Esophagus squamous epithelium (tissue), 5 donors: ENCODE measurements at places on chromosomes 5 and 9.

- DNase-seq: no peak
These were observed 53.7 kb upstream of the ANKH start for GRCh38 chr5:14925326-14925725.

- no peak for DNase-seq
These were observed 31.7 kb downstream of the GSN start for GRCh38 chr9:121299467-121300282.

DNA sequence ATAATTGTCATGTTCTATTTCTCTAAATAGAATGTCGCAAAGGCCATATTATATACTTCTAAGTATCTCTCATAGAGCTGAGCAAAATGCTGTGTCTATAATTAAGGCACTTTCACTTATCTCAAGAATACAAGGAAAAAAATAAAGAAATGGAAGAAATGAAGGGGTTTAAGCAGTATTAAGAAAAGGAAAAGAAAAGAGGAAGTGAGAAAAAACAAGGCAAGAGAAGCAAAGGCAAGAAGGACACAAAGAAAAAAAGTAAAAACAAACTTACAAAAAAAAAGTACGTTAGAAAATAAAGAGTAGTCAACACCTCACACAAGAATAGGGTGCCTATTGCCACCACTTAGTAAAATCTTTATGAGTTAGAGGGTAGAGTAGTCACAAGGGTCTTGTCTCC, 506.2 kb downstream of the GABRG2 start:
- no peak for DNase-seq

GRCh38 chr5:167451076-167451475, 840.4 kb upstream of the WWC1 start:
- DNase-seq: no peak

GRCh38 chr5:131496400-131496713, 138.7 kb downstream of the RAPGEF6 start:
- no peak for DNase-seq

- no peak for DNase-seq
These were observed 147.1 kb upstream of the SLC12A2 start for GRCh38 chr5:127936439-127936972.

DNA sequence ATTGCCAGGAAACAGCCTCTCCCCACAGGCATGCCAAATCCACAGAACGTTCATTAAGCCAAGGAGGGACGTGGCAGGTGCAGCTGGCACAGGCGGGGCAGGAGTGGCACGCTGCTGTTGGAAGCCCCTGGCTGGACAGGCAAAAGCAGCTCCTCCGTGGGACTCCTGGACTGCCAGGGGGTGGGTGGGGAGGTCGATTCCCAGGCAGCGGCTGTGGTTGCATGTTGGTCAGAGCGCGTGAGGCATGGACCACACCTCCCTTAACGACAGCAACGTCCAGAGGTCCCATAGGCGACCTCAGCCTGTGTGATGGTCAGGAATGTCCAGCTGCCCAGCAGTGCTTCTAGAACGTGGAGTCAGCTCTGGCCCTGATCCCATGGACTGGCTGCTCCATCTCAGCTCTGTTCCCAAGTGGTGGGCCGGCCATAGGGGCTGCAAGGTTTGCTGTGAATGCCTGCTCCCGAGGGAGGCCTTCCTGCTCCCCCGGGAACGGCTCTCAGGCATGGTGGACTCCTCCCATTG, 6.9 kb downstream of the SLC6A19 start:
- DNase-seq: no peak

GRCh38 chr9:117304549-117304948, 110.3 kb downstream of the ASTN2 start:
- DNase-seq: no peak

DNA sequence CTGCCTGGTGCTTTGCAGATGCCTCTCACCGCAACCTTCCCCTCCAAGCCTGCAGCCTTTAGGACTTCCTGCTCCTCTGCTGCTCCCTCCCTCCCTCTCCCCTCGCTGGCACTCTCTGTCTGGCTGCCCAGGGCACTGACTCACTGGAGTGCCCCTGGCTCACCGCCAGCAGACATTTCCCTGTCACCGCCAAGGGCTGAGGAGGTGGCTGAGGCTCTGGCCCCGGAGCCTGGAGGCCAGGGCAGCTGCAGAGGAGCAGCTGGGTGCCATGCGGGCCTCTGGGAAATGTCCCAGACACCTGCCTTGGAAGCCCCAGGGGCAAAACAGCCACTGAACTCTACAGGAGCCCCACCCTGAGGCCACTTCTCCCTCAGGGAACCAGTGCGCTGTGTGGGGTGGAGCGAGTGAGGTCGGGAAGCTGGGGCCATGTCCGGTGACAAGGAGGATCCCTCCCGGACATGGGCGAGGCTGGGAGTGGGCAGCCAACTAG, 53.4 kb downstream of the TENT4A start:
- DNase-seq: peak; percentile 11

DNA sequence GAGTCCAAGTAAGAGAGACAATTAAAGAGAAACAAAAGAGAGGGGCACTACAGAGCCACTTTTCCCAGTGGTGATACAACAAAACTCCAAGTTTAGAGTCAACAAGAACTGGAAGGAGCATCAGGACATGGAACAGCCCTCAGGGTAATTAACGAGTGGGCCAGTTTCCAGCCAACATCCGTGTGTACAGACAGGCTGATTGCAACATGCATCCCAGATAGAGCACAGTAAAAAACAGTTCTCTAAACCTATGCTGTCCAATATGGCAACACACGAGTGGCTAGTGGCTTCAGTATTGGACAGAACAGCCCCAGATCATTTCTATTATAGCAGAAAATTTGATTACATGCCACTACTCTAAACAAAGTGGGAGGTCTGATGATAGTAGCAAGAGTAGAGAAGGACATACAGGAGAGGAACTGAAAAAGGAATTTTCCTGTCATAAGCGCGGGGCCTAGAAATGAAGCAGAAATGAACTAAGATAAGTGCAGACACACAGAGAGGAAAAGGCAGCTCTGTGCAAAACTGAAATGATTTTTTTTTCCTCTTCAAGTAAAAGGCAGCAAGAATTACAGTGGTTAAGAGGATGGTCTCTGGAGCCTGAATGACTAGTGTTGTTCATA, 175.6 kb upstream of the CCNG1 start:
- no peak for DNase-seq

DNA sequence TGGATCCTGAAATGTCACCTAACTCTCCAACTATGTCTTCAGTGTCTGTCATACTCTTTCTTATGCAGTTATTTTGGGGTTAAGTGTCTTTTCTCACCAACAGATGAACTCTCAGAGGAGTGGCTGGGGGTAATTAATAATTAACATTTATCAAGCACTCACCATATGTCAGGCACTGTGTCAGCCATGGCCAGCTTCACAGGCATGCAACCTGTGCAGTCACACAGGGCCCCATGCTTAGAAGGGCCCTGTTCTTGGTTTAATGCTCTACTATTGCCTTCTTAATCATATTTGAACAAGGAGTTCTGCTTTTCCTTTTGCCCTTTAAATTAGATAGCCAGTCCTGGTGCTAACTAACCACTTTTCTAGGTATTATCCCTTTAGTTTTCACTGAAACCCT, 3.4 kb upstream of the GRPEL2 start:
- DNase-seq: no peak

DNA sequence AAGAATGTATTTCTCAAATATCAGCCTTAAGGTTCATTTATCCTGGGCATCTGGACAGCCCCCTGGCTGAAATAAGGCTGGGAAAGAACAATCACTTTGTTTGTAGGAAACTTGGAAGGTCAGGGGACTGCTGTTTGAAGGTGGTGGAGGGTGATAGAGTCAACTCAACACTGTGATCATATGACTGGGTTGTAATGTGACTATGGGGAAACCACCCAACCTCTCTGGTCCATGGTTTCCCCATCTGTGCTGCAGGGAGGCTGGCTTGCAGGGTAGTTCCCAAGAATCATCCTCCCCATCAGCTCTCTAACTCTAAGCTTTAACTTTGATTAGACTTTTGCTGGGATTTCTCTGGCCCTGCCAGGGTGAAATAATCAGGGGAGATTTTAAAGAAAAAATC, 10.0 kb downstream of the INSYN2B start:
- DNase-seq: no peak

DNA sequence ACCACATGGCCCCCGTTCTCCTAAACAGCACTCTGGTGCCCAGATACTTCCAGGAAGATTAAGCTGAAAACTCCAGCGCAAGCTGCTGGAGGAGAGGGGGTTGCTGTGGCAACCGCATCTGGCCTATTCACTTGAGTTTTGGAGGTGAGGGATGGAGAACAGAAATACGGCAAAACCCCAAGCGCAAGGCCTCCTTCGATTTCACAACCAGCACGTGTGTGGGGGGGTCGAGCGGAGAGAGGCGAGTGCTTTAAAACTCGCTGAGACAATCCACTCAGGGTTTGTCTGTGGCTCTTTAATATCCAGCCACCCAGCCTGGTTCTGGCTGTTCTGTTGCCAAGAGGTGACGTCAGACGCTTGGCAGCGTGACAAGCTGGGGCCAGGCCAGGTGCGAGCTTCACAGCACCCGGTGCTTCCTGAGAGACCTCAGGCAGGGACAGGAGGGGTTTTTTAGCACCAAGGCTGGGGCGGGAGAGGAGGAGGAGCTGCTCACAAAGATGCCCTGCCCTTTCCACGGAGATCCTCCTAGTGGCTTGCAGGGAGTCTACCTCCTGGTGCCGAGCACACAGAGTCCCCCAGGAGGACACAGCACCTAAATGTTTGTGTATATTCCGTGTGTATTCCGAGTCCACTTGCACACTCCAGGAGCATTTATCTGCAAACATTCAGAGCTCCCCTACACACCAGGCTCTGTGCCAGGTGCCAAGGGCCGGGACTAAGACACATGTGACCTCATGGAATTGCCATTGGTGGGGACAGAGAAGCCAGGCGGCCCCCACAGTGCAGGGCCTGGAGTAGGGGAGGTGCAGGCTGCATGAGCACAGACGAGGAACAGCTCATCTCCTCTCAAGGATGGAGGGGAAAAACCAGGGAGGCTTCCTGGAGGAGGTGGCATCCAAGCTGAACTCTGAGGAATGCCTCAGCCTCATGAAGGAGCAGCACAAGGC, 194.6 kb downstream of the OLFM1 start:
- DNase-seq: no peak

DNA sequence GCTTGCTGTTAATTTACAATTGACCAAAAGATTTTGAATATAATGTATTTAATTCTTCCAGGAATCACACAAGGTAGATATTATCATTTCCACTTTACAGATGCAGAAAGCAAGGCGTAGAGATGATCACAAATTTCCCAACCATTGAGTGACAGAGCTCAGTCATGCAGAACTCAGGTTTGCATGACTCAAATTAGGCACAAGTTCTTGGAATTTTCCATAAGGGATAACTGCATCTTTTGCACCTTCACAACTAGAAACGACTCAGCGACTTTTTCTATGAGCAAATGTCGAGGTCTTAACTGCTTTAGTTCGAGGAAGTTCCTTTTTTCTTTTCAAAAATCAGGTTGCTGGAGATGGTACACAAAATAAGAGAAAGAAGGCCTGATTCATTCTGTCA, 265.5 kb upstream of the PAPPA start:
- no peak for DNase-seq

GRCh38 chr5:20956134-20956533, 968.1 kb upstream of the CDH18 start:
- DNase-seq: no peak

- DNase-seq: no peak
These were observed 7.9 kb downstream of the TXNDC8 start for GRCh38 chr9:110329639-110330230.

DNA sequence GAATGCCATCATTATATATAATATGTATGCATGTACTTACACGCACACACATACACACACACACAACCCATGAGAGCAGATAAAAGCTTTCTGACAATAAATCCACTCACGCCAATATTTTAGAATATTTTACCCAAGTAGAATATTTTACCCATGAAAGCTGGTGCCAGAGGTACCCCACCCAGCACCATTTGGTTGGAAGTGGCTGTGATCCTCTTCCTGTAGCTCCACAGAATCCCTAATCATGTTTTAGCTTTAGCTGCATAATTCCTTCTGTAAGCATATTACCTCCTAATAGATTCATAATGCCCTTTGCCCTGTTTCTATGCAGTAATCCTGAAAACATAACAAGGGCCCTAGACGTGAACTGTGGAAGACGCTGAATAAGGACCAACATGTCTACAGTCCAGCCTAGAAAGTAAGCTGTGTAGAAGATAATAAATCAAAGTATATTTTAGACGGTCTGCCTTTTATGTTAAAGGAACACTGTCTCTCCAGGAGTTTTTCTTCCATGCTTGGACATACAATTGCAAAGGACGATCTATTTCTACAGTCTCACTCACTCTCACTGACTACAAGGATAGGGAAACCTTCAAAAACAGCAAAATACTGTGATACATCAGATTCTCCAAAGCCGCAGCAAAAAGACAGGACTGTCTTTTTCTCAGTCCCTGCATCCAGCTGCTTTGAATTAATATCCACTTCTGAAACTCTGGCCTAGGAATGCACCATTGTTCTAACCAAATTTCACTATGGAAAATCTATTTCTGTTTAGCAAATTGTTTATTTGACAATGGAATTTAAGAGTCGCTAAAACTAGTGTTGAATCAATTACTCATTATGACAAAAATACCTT, 98.2 kb downstream of the USP20 start:
- no peak for DNase-seq

DNA sequence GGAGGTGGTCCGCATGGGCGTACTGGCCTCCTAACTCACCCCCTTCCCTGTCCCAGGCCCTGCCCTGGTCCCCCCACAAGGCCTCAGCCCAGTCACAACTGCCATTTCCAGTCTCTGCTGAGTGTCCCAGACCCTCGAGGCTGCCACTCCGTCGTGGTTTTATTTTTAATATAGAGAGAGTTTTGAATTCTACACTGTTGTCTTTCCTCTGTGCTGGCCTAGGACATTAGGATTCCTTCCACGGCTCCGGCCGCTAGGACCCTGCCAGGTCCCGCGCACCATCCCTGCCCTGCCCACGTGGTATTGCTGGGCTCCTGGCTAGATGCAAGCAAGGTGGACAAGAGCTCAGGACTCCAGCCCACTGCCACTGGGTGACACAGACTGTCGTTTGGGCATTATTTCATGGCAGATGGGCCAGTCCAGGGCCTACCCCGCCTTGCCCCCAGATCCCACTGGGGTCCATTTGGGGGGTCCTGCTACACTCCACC, 53.3 kb downstream of the SAR1B start:
- DNase-seq: no peak

DNA sequence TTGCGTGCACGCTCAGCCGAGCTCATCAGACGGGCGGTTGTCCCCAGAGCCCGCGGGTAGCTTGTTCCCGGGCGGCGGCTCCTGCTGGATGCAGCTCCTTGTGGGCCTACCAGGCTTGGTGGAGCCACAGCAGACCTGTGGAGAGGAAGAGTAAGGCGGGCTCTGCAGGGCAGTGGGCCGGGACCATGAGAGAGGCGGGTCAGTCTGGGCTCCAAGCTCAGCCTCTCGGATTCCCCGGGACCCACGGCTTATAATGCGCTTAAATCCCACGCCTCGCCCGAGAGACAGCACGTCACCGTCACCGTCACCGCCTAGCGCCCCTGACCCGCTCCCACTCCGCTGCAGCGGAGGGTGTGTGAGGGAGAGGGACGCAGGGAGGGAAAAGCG, 1.9 kb upstream of the ANKRD18A start:
- no peak for DNase-seq

- DNase-seq: no peak
These were observed 25.6 kb upstream of the SPATA31D4 start for GRCh38 chr9:81902626-81903025.

- DNase-seq: no peak
These were observed 307.8 kb downstream of the RAB3C start for GRCh38 chr5:58890701-58891085.

GRCh38 chr9:38445154-38446043, 21.1 kb upstream of the IGFBPL1 start:
- no peak for DNase-seq

- DNase-seq: no peak
These were observed 72.5 kb upstream of the UBTD2 start for GRCh38 chr5:172356047-172356446.

GRCh38 chr9:137757613-137758029, 120.0 kb upstream of the CACNA1B start:
- DNase-seq: no peak
